ENCODE measurements at places on chromosomes 3 and 15.

DNA sequence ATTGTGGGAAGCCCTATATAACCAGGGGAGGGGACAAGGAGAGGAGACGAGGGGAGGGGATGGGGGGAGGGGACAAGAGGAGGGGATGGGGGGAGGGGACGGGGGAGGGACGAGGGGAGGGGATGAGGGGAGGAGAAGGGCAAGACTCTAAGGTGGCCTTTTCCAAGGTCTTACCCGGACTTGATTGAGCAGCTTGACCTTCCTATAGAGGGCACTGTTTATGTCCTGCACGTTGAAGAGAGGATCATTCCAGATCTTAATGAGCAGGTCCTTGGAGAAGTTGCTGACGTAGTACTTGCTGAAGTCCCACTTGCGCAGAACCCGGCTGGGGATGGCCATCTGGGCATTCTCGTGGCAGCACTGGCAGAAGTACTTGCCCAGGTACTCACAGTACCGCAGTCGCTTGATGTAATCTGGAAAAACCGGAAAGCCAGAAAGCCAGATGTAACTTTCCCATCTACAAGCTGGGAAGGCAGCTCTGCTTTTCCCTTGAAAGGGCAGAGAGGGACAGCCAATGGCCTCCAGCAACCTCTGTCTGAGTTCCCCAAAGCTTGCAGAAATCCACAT is 55.7 kb downstream of the RUBCN start:
- no peak for DNase-seq

GRCh38 chr3:190269101-190269500 is 53.1 kb downstream of the CLDN1 start:
- no peak for DNase-seq

DNA sequence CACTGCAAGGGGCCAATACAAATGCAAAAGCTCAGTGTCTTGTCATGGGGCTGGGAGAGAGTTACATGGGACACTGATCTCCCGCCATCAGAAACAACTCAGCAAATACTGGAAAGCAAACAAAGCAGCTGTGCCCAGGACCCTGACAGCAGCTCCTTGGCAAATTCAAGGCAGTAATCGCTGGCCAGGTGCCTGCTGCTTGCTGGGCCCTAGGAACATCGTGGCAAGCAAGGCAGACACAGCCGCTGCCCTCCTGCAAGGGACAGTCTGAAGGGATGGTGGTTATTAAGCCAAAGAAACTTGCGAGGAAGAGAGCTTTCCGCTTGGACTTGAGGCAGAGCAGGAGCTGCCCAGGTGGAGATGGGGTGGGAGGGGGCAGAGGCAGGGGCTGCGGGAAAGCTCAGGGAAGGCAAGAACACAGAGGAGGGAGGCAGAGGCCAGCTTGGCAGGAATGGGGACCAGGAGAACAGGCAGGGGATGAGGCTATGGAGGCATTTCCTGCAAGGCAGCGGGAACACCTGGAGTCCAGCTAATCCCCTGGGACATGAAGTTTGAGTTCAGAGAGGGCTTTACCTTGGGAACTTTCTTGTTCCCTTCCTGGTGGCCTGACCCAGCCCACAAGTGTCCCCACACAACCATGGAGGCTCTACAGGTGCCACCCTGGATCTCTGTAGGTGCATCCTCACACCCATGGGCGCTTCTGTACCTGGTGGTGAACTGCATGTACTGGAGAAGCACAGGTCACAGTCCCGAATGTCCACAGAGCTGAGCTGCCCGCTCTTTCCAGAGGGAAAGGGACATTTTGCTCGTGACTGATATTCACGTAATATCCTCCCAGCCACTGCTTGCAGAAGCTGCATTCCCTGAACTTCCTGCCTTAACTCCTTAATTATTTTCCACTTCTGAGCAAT is 78.7 kb upstream of the ATP2B2 start:
- no peak for DNase-seq

GRCh38 chr3:13714251-13714916 is 165.5 kb downstream of the FBLN2 start:
- no peak for DNase-seq

- no peak for DNase-seq
Observed at GRCh38 chr15:56327721-56328502, 37.3 kb upstream of the TEX9 start.

GRCh38 chr3:15476378-15476777 is 45.1 kb downstream of the COLQ start:
- no peak for DNase-seq

DNA sequence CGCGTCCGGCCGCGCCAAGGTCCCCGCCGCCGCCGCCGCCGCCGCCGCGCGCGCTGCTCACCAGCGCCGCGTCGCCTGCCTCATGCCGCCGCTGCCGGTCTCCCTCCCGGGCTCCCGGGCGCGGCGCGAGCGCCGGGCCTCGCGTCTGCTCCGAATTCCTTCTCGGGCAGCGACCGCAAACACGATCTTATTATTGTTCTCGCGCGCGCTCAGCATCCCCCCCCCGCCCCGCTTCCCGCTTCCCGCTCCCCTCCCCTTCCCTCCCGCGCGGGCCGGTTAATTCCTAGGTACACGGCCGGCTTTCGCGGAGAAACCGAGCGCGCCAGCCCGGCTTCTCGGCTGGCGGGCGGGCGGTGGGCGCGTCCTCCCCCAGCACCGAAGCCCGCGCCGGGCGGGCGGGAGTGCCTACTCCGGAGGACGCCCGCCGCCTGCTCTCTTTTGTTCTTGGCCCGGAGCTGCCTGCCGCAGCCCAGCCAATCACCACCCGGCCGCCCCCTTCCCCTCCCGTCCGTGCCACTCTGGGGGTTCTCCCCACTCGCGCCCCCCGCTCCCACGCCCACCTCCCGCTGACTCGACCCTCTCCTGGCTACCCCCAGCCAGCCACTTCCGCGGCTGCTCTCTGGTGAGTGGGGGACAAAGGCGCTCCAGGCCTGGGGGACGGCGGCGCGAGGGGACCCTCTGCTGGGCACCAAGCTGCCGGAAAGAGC is at the start of gene HDGFL3:
TSS of gene HDGFL3 (minus strand) at position 164 of the 707 bp plus-strand sequence. CDS start 409 bp downstream, outside the sequence.
- no peak for DNase-seq

DNA sequence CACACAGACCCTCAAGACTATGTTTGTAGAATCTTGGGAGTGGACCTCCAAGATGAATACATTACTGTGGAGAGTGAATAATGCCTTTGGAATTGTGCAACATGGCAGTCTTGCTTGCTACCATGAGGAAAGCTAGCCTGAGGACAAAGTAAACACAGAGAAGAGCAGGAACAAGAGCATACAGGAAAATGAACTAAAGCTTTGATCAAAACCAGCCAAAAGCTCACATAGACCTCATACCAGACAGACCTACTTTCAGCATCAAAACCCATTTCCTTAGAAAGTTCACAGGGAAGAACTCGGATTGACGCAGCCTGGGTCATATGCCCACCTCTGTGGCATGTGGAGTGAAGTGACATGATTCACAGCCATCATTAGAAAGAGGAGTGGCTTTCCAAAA is 3.3 kb upstream of the RAB8B start:
- DNase-seq: no peak

- no peak for DNase-seq
Observed at GRCh38 chr15:83206526-83207008, 1.1 kb downstream of the HDGFL3 start.

DNA sequence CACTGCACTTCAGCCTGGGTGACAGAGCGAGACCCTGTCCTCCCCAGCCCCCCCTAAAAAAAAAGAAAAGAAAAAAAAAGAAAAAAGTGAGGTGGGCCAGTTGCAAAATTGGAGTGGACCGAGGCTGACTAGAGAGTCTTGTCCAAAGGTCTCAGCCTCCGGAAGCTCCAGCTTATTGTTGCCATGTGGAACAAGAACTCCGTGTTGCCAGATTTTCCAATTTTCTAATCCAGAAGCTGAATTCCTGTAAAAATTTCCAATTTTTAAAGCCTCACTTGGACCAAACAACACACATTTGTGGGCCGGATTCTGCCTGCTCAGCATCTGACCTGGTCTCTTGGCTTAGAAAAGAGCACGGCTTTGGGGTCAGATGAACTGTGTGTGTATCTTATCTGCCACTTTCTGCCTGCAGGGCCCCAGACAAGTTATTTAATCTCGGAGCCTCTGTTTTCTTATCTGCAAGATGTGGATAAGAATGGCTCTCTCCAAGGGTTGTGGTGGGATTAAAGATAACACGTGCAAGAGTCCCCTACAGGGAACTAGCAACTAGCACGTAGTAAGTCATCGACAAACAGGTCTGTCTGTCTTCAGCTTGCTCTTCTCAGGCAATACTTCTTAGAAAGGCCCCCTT is 73.7 kb upstream of the TLE3 start:
- DNase-seq: no peak

DNA sequence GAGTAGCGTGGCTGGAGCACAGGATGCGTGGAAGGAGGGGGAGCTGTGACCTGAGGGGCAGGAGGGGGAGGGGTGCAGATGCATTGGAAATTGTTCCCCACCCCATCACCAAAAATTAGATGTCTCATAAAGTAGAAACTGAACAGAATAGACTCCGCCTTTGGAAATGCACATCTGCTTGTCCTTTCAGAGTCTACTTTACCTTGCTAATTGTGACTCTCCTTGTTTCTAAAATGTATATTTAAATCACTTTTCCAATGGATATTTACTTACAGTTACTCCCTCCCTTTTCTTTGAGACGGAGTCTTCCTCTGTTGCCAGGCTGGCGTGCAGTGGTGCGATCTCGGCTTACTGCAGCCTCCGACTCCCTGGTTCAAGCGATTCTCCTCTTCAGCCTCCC is 30.6 kb downstream of the SPG21 start:
- no peak for DNase-seq

GRCh38 chr3:152818027-152818426 is 16.9 kb upstream of the P2RY1 start:
- no peak for DNase-seq

- no peak for DNase-seq
Observed at GRCh38 chr3:184167786-184168185, 6.9 kb upstream of the AP2M1 start.

- DNase-seq: no peak
Observed at GRCh38 chr3:128310286-128311058, 156.2 kb downstream of the DNAJB8 start.

GRCh38 chr3:178336336-178336735 is 199.9 kb upstream of the KCNMB2 start:
- no peak for DNase-seq

DNA sequence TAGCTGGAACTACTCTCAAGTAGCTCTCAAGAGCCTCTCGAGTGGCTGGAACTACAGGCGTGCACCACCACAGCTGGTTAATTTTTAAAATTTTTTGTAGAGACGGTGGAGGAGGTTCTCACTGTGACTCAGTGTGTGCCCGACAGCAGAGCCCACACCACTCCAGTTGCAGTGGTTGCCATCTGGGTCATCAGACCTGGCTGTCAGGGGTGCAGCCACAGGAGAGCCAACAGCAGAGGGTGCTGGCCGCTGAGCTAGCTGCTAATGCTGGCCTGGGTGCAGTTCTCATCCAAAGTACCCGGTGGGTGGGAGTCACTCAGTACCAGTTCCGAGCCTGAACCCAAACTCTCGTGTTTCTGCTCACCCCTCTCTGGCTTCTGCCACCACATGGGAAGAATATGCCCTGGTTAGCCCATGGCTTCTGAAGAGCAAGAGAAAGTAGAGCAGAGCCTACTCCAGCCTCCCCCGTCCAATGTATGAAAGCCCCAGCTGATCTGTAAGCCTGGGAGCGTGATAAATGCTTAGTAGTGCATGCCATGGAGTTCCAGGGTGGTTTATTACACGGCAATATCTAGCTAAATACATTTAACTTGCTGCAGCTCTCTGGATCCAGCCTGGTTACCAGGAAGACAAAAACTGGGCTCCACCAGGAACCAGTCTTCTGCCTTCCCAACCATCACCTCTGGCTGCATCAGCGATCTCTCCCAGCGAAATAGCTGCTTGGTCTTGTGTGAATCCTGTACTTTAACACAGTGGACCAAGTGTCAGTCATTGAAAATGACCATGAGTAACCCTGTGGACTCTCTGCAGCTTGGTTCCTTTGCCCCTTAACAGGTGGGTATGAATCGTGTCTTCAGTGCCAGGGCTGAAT is 17.1 kb downstream of the UMPS start:
- no peak for DNase-seq

DNA sequence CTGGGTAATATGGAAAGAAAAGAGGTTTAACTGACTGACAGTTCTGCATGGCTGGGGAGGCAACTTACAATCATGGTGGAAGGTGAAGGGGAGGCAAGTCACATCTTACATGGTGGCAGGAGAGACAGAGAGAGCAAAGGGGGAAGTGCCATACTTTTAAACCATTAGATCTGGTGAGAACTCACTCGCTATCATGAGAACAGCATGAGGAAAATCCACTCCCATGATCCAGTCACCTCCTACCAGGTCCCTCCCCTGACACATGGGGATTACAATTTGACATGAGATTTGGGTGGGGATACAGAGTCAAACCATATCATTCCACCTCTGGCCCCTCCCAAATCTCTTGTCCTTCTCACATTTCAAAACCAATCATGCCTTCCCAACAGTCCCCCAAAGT is 16.0 kb upstream of the ACOX2 start:
- no peak for DNase-seq

GRCh38 chr15:64582202-64582601 is 121.8 kb downstream of the ZNF609 start:
- no peak for DNase-seq

DNA sequence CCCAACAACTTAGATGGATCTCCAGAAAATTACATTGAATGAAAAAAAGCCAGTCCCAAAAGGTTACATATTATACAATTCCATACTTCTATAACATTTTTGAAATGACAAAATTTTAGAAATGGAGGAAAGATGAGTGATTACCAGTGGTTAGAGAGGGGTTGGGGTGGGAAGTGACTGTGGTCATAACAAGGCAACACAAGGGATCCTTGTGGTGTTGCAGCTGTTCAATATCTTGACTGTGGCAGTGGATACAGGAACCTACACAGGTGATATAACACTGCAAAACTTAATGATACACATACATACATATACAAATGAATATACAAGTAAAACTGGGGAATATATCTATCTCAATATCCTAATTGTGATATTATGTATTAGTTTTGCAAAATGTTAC is 9.6 kb downstream of the GOLGB1 start:
- DNase-seq: no peak

- DNase-seq: no peak
Observed at GRCh38 chr3:167783781-167784180, 48.3 kb downstream of the SERPINI1 start.

- DNase-seq: no peak
Observed at GRCh38 chr3:141387516-141387915, 19.2 kb downstream of the ZBTB38 start.

DNA sequence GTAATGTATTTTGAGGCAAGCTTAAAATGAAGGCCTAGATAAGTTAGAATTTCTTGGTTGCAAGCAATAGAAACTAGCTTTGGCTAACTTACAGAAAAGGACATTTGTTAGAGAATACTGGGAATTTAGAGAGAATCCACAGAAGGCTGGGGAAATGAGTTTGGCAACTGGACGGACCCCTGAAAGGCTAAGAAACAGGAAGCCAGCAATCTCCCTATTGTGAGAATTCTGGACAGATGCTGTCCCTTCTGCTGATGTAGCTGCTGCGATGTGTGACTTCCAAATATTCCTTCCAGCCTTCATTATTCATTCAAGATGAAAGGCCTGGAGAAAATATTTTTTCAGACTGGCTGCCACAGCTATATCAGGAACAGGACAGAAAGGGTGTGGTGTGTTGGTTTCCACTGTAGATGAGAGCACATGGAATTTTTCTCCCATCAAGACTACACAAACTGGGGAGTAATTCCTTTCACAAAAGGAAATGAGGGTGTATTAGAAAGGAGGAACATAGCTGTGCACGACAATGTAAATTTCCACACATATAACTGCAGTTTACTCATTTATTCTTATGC is 213.5 kb downstream of the CPNE4 start:
- DNase-seq: no peak
